ENCODE measurements at places on chromosomes 5 and 9.

GRCh38 chr9:124481115-124481514 lies 26.1 kb downstream of the NR5A1 start:
- DNase-seq, result no peak
- no peaks in the 10 kb centered on the region for H3K4me1 ChIP-seq
- no peak overlapping the region for H3K4me3 ChIP-seq
- no peaks in the 10 kb centered on the region for H3K36me3 ChIP-seq
- peaks cover 2% of the 10 kb centered on the region for H3K27me3 ChIP-seq
- no peak overlapping the region for H3K27ac ChIP-seq

DNA sequence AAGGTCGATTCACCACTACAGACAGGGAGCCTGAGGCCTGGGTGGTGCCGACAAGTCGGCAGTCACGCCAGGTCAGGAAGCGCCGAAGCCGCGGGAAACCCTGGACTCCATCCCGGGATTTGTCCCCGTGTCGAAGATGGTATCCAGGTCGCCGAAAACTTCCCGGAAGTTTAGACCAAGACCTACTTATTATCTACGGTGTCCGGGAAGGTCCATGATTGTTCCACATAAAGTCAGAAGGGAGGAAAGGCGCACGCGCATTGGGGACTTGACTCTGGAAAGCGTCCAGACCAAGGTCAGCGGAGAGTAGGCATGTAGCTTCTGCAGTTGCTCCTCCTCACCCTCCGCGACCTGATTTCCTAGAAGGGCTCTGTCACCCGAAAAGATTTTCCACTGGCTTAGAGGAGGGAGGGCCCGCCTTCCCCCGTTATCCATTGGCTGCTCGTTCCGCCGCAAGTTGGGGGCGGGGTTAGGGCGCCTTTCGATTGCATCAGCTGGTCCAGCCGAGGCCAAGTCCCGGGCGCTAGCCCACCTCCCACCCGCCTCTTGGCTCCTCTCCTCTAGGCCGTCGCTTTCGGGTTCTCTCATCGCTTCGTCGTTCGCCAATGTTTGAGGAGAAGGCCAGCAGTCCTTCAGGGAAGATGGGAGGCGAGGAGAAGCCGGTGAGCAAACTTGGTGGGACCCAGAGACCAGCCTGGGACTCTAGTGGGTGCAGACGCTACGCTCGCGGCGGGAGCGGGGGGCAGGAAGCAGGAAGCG lies at the start of gene TARS1:
TSS of gene TARS1 (plus strand) at position 484 of the 759 bp plus-strand sequence. CDS start at position 606, 122 bp downstream.
- H3K4me3 ChIP-seq, result peak within 1 kb of the TSS; percentile 96
- no peaks in the 10 kb centered on the region for H3K27me3 ChIP-seq
- H3K4me1 ChIP-seq, result no peaks in the 10 kb centered on the region
- H3K36me3 ChIP-seq, result no peaks in the 10 kb centered on the region

DNA sequence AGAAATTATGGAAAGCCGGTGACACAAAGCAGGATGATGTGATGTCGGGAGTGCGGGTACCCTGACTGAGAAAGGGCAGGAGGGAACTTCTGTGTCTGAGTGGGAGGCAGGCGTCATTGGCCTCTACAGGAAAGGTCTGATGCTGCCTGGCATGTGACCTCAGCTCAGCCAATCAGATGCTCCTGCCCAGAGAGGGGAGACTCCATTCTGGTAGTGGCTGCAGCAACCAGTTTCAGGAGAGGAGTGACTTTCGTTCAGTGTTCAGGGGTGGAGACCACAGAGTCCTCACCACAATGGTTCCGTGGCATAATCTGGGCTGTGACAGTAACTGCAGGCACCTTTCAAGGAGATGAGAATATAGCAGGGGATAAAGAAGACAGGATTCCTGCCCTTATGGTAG lies 6.7 kb upstream of the SFXN1 start:
- no peaks in the 10 kb centered on the region for H3K36me3 ChIP-seq
- H3K4me1 ChIP-seq, result no peaks in the 10 kb centered on the region
- DNase-seq, result no peak
- no peak overlapping the region for H3K4me3 ChIP-seq

DNA sequence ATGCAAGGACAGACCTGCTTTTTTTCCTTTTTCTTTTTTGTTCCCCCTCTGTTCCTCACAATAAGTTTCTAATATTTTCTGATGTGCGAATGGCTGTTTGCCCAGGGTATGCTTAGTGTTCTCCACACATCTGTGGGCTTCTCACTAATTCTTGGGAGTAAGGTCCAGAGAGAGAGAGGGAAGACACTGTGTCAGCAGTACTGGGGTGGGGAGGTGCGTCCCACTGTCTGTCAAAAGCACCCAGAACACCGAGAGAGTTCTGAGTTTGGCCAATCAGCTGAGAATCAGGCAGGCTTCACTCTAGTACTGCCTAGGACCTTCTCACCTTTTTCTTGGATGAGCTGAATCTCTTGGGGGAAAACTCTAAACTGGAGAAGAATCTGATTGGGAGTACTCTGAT lies 61.8 kb downstream of the ELL2 start:
- H3K4me3 ChIP-seq, result no peak overlapping the region
- no peak for DNase-seq

DNA sequence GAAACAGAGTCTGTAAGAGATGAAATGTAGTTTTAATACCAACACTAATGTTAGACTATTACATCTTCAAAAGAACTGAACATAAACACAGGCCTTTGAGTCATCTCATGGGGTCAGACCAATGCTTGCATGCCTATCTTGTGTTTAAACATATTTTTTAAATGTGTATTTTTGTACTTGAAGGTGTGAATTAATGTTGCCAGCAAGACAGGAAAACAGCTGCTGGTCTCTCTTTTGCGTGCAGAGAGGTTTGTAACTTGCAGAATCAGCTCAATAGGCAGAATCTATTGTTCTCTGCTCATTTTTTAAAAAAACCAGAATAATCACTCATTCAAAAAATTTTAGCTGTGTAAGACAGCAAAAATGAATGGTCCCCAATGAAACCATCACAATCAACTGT lies 180.2 kb downstream of the ALDH1A1 start:
- no peaks in the 10 kb centered on the region for H3K4me1 ChIP-seq
- no peaks in the 10 kb centered on the region for H3K27me3 ChIP-seq
- no peaks in the 10 kb centered on the region for H3K36me3 ChIP-seq
- DNase-seq, result no peak
- no peak overlapping the region for H3K4me3 ChIP-seq

GRCh38 chr5:81898403-81898802 lies 73.4 kb upstream of the ATG10 start:
- H3K36me3 ChIP-seq, result no peaks in the 10 kb centered on the region
- no peak overlapping the region for H3K27ac ChIP-seq
- DNase-seq, result no peak
- H3K27me3 ChIP-seq, result no peaks in the 10 kb centered on the region
- H3K4me3 ChIP-seq, result no peak overlapping the region

- H3K27ac ChIP-seq, result no peak overlapping the region
- H3K4me3 ChIP-seq, result no peak overlapping the region
- H3K4me1 ChIP-seq, result no peaks in the 10 kb centered on the region
- no peak for DNase-seq
- H3K36me3 ChIP-seq, result peaks cover 23% of the 10 kb centered on the region
Observed at GRCh38 chr5:171888051-171888481, 102.4 kb downstream of the SMIM23 start.

- H3K27ac ChIP-seq, result no peak overlapping the region
- H3K4me3 ChIP-seq, result no peak overlapping the region
- no peaks in the 10 kb centered on the region for H3K4me1 ChIP-seq
Observed at GRCh38 chr9:34250721-34251120, 71.9 kb downstream of the UBAP1 start.

DNA sequence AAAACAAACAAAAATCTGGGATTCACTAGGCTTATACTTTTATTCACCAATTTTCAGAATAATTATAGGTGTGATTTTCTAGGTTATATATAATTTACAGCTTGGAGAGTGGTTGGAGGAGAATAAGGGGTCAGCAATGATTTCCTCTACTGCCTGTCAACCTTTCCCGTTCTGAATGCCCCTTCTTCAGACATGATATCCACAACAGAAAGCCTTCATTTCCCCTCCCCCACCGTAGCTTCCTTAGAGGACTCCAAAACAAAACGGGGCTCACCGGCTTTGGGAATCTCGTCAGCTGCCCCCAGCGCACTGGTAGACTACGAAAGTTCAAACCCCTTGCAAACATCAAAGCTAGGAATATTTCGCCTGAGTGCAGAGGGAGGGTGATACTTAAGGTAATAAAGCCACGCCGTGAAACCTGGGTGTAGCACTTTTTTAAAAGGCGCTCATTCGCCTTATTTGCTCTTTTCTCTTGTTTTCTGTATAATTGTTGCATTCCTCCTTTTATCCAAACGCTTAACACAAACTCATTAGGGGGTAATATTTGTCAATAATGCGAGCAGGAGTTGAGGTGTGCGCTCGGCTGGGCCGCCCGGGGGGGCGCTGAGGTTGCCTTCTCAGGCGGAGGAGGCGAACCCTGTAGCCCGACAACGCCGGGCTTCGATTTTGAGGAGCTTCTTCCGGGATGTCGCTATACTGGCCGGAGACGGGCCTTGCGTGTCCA lies 2.4 kb downstream of the OTP start:
- H3K27me3 ChIP-seq, result peaks cover 3% of the 10 kb centered on the region
- H3K36me3 ChIP-seq, result no peaks in the 10 kb centered on the region
- H3K4me3 ChIP-seq, result no peak overlapping the region

GRCh38 chr9:85536514-85536913 lies 205.2 kb downstream of the AGTPBP1 start:
- no peaks in the 10 kb centered on the region for H3K27me3 ChIP-seq
- H3K36me3 ChIP-seq, result no peaks in the 10 kb centered on the region
- no peak overlapping the region for H3K27ac ChIP-seq
- H3K4me1 ChIP-seq, result no peaks in the 10 kb centered on the region

DNA sequence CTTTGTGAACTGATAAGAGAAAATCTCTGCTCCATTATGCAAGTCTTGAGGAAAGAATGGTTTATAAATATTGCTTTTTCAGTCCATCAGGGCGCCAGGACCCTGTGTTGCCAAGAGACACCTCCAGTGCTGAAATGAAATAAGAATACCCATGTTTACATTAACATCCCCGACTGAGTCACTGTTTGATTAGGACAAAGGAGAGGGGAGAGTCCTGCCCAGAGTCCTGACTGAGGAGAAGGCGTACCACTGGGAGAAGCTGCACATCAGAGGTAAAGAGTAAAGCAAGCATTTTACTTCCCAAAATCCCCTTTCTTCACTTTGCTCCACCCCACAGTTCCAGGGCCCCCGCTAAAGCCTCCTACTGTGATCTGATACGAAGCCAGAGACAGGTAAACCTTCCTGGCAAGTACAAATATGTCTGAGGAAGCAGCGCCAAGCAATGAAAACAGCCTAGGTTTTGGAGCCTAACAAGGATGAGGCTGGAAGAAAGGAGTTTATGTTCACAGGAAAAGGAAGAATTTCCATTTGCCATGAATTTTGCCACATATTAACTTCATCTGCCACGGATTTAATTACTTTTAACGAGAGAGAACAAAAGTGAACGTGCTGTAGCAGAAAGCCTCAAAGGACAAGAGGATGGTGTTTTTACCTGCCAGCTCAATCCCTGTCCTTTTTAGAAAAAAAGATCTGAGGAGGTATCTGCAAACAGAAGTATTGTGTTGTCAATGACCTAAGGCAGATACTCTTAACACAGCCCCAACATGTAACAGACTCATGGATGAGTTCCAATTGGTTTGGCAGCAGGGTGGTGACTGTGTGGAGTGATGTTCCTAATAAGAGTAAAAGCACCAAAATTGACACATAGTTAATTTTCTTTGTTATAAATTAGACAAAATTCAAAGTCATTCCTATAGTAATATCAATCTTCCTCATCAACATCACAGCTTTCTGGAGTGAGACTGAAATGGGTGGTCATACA lies 209.4 kb upstream of the TLE4 start:
- no peak overlapping the region for H3K4me3 ChIP-seq
- no peak overlapping the region for H3K27ac ChIP-seq
- no peaks in the 10 kb centered on the region for H3K36me3 ChIP-seq
- DNase-seq, result no peak
- no peaks in the 10 kb centered on the region for H3K4me1 ChIP-seq

DNA sequence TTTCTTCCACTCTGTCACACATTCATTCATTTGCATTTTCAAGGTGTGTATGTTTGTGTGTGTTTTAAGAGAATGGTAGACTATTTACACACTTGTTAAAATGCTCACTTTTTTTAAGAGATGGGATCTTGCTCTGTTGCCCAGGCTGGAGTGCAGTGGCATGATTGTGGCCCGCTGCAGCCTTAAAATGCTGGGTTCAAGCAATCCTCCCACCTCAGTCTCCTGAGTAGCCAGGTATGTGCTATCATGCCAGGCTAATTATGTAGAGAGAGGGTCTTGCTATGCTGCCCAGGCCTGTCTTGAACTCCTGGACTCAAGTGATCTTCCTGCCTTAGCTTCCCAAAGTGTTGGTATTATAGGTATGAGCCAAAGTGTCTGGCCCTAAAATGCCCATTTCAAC lies 173.5 kb downstream of the PDE4D start:
- no peaks in the 10 kb centered on the region for H3K36me3 ChIP-seq
- no peaks in the 10 kb centered on the region for H3K4me1 ChIP-seq
- H3K4me3 ChIP-seq, result no peak overlapping the region
- H3K27ac ChIP-seq, result no peak overlapping the region
- no peaks in the 10 kb centered on the region for H3K27me3 ChIP-seq
- DNase-seq, result no peak

DNA sequence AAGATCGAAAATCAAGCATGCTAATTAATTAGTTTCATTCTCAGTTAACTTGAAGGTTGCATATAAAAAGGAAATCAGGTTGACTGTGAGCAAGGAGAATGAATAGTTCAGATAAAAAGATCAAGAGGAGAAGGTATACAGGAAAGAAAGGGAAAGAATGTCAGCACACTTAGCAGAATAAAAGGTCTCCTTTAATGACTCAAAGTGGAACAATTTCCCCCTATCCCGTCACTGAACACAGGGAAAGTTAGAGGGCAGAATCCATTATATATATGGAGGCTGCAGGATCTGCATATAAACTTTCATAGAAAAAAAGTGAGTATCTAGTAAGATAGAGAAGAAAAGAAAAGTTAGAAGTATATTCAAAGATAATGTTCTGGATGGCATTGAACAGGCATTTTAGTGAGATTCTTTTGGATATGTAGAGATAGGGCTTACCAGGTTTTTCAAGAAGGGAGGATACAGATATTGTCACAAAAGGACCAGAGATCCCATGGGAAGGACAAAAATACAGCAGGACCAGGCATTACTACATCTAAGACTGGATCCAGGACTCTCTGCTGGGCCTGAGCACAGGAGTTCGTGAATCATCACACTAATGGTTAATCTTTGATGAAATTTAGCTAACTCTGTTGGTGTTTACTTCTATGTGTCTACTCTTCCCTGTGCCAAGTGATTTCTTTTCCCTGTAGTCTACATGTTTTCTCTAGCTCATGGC lies 988.2 kb upstream of the ARRDC3 start:
- DNase-seq, result no peak
- no peaks in the 10 kb centered on the region for H3K36me3 ChIP-seq
- no peaks in the 10 kb centered on the region for H3K4me1 ChIP-seq
- no peak overlapping the region for H3K4me3 ChIP-seq
- H3K27me3 ChIP-seq, result no peaks in the 10 kb centered on the region

- no peak overlapping the region for H3K4me3 ChIP-seq
- H3K27ac ChIP-seq, result no peak overlapping the region
- H3K27me3 ChIP-seq, result no peaks in the 10 kb centered on the region
- DNase-seq, result no peak
- H3K36me3 ChIP-seq, result no peaks in the 10 kb centered on the region
Observed at GRCh38 chr9:77807846-77808750, 160.0 kb upstream of the GNA14 start.
